ENCODE measurements at places on chromosomes 5 and 9.
A peak's percentile ranks its signal among the peaks of the same experiment; 100 is the strongest.

DNA sequence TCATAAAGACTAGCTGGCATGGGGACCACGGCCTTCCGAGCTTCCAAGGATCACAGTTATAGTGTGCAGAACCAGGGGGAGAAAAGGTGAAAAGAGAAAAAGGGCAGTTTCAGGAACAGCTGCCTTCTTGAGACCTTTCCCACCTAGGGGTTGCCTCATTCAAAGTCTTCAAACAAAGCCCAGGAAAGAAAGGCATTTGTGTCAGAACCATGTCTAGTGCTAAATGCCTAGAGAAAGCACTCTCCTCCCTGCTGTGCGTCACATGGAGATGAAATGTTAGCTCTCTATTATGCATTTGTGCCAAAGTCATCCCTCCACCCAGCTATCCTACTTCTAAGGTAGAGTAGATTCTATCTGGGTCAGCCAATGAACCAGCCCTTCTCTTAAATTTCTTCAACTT lies 1037.3 kb upstream of the WWC1 start:
- no peak for DNase-seq

- DNase-seq = no peak
These were observed 46.3 kb downstream of the SMIM15 start for GRCh38 chr5:61115968-61116367.

DNA sequence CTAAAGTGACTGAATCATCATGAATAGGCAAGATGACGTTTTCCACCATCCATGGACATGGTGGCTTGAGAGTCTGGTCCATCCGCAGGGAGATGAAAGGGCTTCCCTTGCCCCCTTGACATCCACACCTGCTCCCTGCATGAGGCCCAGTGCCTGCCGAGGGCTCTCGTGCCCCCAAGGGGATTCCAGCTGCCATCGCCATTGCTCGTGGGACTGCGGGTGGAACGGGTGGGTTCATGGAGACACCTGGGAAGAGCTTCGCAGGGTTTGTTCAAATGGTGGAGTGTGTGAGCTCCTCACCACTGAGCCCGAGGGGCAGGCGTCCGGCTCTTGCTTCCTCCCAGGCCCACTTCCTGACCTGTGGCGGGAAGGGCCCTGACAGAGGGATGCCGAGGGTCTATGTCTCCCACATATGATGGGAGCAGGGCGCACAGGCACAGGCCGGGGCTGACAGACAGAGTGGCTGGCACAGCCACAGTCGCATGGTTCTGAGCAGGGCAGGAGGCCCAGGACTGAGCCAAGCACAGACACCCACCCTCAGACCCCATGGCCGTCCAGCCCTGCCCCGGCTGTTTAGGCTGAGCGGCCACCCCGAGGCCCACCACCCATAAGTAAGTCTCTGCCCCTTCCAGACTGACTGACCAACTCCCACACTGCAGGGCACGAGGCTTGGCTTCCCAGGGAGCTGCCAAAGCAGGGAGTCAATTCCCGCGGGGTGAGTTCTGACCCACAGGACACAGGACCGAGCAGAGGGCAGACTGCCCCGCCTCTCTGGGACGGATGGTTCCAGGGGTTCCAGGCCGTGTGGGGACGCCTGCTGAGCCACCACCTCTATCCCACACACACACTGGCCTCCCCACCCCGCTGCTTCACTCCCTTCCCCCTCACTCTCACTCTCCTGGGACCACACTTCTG lies 70.0 kb upstream of the PPP1R26 start:
- no peak for DNase-seq

DNA sequence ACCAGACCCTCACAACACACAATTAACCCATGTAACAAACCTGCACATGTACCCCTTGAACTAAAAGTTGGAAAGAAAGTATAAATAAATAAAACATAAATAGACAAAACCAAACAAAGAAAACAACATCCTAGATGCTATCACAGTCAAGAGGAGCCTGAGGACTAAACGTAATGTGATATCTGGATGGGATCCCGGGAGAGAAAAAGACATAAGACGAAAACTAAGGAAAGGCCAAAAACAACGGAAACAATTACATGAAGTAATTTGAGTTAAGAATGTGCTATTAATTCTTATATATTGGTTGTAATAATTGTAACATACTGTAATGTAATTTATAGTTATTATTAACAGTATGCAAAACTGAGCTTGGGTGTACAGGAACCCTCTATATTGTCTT lies 793.9 kb downstream of the SEMA5A start:
- no peak for DNase-seq

GRCh38 chr9:98781588-98782383 lies 14.6 kb downstream of the ANKS6 start:
- DNase-seq = peak; percentile 69

DNA sequence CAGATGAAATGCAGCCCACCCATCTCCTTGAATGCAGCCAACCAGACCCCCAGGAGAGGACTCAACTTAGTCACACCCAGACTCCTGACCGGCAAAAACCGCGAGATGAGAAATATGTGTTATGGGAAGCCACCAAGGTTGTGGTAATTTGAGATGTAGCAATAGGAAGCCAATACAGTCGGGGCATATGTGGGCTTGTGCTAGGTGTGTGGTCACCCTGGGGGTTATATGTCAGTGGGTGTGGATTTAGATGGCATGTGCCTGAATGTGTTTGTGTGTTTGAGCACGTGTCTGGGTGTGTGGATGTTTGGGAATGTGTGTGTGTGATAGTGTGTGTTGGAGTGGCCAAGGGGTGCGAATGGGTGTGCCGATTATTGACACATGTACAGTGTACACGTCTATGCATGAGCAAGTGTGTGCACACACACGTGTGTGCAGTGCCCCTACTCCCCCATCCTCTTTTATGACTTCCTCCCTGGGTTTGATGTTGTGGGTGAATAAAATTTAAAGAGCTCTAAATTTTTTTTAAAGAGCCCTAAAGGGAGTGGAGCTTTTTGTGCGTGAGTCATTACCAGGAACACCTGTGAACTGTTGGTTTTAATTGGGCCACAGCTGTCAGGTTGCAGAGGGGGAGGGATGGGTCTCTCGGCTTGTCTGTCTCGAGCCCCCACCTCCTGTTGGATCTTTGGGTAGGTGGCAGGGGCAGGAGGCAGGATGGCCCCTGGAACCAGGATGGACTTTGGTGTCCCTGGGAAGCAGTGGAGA lies 86.8 kb downstream of the LHX2 start:
- no peak for DNase-seq

DNA sequence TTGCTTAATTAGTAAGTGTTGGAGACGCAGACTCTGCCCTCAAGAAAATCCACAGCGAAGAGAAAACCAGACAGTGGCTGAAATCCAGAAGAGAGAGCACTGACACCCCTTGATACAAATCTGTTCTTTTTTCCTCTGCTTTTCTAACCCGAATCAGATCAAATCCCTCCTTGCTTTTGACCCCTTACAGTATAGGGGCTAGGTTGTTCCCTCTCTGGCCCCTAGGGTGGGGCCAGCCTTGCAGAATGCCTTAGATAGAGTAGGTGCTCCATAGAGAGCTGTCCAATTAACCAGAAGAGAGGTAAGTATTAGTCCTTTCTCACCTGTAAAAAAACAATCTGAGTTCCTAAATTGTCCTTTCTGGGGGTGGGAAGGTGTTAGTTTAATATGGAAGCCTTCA lies 10.1 kb downstream of the C1QTNF2 start:
- DNase-seq = no peak

DNA sequence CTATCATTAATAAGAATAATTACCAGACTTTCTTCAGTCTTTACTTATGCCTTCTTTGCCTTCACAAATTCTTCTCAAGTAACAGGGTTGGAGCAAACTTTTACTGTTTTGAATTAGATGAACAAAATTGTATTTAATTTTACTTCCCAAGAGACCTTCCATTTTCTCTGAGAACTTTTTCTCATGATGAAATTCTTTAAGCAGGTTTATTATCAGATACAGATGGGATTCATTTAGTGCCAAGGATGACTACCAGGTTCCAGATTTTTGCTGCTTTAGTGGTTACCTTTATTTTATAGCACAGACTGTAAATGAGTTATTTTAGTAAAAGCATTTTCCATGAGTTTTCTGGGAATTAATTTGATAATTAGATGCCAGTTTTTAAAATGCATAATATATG lies 125.1 kb downstream of the GDNF start:
- no peak for DNase-seq

- no peak for DNase-seq
These were observed 16.6 kb upstream of the ANP32B start for GRCh38 chr9:97966493-97966892.

DNA sequence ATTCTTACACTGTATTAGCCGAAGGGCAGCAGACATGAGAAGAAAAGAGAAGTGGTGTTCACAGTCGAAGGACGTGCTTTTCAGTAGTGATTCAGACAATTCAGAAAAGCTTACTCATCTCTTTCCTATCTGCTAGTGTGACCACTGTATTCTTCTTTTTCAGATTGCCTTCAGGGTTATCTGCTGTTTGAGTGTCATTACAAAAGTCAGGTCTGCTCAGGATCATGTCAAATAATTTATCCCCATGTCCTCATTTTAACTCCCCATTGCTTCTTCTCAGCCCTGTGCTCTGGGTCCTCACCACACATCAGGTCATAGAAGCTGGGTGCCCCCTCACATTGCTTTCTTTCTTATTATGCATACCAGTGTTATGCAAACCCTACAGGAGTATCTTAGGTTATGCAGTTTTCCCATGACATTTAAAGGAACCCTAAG lies 394.0 kb downstream of the CETN3 start:
- DNase-seq = no peak

- no peak for DNase-seq
These were observed 3.6 kb downstream of the MGAT4B start for GRCh38 chr5:179802950-179803562.

Data from mucosa of descending colon (tissue), 3 donors.